NK-92 treated with Interleukin-12 subunit alpha and Interleukin-12 subunit beta, amount 100 ng/mL, for 24 hours (cell line): ENCODE measurements at places on chromosomes 2 and 18.

- no peak for DNase-seq
Measured at GRCh38 chr2:37344453-37345361, at the start of gene QPCT. Gene QPCT (plus strand): TSS chr2:37344630. CDS start chr2:37344732, 102 bp downstream.

DNA sequence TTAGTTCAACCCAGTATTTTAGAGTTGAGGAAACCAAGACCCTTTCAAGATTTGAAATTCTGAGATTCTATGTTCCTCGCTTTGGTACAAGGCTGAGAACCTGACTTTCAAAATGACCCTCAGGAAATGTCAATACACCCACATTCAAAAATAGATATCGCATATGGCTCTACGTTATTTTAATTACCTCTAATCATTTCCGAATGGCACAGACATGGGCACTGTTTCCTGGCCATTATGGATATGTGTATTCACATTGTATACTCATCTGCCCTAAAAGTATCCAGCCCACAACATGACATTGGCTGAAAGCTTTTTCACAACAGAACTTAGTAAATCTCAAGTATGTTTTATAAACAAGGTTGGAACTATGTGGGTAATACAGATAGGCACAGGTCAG lies 6.7 kb downstream of the KLF7 start:
- DNase-seq, result no peak

- DNase-seq, result no peak
Measured at GRCh38 chr2:69013142-69013839, at the start of gene ANTXR1. Gene ANTXR1 (plus strand): TSS chr2:69013179. CDS start chr2:69013500, 321 bp downstream.

DNA sequence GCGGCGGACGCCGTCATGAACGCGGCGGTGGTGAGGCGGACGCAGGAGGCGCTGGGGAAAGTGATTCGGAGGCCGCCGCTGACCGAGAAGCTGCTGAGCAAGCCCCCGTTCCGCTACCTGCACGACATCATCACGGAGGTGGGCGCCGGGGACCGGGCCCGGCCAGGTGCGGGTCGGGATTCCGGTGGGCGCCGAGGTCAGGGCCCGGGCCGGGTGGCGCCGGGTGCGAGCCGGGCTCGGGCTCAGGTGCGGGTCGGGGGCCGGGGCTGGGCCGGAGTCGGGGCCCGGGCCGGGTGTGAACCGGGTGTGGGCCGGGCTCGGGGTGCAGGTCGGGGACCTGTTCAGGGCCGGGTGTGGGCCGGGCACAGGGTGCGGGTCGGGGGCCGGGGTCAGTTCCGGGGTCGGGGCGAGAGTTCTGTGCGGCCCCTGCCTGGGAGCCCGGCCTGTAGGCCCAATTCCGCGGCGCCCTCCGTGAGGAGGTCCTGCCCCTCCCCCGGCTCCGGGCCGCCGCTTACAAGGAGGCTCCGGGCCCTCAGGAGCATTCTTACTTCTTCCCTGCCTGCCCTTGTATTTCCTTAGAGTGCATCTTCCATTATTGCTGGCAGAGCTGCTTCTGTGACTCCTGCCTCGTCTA lies 447 bp downstream of the TRAF3IP1 start:
- DNase-seq, result no peak

DNA sequence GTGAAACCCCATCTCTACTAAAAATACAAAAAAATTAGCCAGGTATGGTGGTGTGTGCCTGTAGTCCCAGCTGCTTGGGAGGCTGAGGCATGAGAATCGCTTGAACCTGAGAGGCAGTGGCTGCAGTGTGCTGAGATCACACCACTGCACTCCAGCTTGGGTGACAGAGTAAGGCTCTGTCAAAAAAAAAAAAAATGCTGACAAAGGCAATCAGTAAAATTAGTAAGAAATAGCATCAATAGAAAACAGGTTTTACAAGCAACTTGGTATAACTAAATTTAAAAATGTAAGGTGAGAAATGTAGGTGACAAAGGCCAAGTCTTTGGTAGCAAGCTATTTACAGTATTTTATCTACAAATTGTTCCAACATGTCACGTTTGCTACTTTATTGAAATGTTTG lies 421.4 kb upstream of the RGPD4 start:
- DNase-seq, result no peak

DNA sequence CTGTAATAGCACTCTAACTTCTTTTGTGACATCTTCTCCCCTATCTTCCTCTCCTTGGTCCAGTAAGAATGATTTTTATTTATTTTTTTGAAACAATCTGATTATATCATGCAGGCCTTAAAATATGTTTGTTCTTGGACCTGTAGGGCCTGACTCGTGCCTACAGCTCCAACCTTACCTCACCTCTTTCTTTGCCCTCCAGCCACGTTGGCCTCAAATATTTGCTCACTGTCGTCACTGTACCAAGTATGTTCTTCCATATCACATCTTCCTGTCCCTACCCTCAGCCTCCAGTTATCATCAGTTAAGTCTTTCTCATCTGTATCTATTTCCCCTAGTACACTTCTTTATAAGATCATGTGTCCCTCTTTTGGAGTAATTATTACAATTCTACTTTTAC lies 125.5 kb downstream of the CDH7 start:
- DNase-seq, result no peak

- no peak for DNase-seq
Measured at GRCh38 chr2:171941316-171941699, 19.0 kb downstream of the HAT1 start.

DNA sequence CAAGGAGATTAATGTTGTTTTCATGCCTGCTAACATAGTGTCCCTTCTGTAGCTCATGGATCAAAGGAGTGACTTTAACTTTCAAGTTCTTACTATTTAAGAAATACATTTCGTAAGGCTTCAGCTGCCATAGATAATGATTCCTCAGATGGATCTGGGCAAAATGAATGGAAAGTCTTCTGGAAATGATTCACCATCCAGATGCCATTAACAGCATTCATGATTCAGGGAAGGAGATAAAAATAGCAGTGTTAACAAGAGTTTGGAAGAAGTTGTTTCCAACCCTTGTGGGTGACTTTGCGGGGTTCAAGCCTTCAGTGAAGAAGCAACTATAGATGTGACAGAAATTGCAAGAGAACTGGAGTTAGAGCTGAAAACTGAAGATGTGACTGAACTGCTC lies 17.0 kb downstream of the VRK2 start:
- DNase-seq, result no peak

DNA sequence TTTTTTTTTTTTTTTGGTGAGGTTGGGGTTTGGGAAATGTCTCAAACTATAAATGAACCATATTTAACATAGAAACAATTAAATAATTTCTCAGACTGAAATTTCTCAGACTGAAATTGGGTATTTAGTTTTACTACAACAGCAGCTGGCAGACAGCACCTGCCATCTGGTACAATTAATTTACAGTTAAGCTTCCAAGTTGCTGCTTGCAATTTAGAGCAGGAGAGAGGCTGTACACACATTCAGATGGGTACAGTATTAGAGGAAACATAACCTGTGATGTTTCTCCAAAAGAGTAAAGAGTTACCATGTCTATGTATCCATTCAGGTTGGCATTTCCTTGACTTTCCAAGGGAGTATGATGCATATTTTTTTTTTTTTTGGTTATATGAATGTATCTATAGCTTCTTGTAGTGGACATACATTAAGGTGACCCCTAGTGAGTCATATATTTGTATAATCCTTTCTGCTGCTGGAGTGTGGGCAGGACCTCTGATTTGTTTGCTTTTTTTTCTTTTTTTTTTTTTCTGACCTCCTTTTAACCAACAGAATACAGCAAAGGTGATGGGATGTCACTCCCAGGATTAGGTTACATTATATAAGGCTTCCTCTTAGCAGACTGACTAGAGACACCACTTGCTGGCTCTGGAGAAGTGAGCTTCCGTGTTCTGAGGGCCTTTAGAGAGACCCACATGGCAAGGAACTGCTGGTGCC lies 201.7 kb downstream of the PTH2R start:
- no peak for DNase-seq

DNA sequence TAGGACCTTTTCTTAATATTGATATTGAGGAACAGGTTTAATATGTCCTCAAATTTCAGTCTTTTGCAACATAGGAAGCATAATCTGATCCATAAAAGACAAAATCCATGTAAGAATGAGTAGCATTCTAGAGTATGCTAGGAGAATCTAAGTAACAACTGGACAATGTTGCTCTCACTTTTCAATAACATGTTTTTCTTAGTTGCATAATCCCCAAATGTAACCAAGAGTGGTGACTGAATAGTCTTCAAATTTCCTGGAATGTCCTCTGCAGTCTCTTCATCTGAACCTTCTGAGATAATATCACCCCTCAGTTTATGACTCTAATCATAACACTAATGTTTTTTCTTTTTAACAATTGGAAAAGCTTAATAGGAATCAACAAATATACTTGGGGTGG lies 110.0 kb upstream of the ZEB2 start:
- DNase-seq, result no peak

- DNase-seq, result no peak
Measured at GRCh38 chr2:237686659-237687136, 59.3 kb downstream of the LRRFIP1 start.

GRCh38 chr2:58133395-58133794 lies 86.8 kb downstream of the VRK2 start:
- DNase-seq, result no peak

DNA sequence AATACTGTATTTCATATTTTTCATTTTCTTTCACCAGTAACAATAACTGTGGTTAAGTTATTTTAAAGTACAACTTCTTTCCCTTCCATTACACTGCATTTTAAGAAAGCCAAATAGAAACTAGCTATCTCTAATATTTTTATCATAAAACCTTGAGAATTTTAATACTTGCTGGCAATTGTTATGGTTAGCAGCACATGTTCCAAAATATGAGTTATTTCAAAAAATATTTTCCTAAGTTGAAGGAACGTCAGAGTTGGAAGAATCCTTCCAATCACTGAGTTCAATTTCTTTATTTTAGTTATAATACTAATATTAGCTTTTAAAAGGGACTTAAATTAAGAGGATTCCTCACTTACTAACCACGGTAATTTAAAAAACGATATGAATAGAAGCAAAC lies 68.4 kb downstream of the SCN9A start:
- DNase-seq, result no peak

GRCh38 chr2:78592491-78592890 lies 433.0 kb upstream of the REG3G start:
- DNase-seq, result no peak

DNA sequence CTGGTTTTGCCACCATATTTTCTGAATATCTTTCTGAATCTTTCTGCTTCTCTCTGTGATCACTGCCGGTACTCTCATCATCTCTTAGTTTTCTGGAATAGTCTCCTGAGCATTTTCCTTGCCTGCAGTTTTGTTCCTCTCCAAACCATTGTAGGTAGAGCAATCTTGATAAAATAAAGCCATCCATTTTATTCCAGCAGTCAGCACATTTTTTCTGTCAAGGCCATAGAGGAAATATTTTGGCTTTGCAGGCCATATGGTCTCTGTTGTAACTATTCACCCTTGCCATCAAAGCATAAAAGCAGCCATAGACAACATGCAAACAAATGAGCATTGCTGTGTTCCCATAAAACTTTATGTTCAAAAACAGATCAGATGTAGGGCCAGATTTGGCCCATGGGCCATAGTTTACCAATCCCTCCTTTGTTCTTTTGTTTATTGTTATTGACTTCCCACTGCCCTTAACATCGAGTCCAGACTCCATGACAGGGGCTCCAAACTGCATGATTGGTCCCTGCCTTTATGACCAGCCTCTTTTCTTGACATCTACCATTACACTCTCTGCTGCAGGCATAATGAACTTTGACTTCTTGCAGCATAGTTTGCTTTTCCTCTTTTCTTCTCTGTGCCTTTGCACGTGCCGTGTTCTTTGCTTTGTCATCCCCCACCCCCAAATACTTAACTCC lies 29.8 kb downstream of the TMEM87B start:
- no peak for DNase-seq

DNA sequence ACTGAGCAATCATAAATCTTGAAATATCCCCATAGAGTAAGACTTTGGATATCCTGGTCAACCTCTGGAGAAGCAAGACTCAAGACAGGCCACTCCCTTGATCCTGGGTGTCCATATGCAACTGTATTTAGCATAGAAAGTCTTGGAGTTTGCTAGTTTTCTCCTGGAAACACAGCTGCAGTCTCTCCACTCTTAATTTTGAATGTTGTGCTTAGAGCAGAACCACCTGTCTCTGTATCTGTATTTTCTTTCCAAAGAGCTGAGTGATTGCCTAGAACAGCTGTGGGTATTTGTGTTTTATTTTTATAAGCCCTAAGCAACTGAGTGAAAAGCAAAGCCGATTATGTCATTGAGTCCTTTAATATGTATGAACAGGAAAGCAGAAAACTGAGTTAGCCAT lies 64.1 kb upstream of the ADAM23 start:
- DNase-seq, result no peak

- DNase-seq, result no peak
Measured at GRCh38 chr2:145600811-145601210, 1080.9 kb upstream of the ZEB2 start.

GRCh38 chr2:42969231-42970150 lies 177.1 kb upstream of the HAAO start:
- DNase-seq, result no peak

DNA sequence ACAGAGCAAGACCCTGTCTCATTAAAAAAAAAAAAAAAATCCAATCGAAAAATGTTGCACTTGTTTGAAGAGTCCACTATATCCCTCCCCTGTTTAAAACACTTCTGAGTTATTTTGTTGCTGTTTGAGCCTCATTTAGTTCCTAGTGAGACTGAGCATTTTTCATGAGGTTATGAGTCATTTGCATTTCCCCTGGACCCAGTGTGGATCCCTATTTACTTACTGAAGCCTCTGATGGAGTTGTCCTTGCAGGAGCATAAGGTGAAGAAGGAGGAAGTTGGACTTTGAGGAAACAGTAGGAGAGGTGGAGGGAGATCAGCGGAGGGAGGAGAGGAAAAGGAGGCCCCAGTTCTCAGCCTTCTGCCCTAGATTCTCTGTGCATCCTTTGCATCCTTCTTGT lies 5.1 kb downstream of the CXCR1 start:
- no peak for DNase-seq

DNA sequence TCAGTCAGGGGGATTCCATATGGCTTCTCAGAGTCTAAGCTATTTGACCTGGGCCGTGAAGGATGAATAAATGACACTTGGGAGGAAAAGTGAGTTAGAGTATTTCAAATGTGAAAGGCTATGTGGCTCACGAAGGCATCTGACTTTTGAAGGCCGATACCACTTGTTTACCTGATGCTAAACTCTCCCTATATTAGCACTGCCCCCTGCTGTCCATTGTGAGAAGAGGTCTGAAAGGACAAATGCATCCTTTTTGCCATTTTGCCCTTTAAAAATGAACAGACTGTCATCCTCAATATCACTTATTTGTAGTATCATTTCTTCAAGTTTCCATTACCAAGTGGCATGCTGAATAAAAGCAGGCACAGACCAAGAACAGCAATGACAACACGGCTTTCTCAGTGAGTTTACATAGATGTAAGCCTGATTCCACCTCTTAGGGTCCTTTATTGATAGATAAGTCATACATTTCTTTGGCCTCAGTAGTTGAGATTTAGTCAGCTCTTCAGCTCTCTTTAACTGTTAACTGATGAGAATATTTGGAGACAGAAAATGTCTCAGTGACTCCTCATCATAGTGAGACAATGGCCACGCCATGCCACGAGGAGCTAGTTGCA lies 40.1 kb downstream of the DOCK10 start:
- DNase-seq, result peak; percentile 21

- no peak for DNase-seq
Measured at GRCh38 chr2:99677814-99678213, 188.0 kb upstream of the REV1 start.
